GM12891 (cell line): ENCODE measurements at places on chromosomes 2 and 18.

DNA sequence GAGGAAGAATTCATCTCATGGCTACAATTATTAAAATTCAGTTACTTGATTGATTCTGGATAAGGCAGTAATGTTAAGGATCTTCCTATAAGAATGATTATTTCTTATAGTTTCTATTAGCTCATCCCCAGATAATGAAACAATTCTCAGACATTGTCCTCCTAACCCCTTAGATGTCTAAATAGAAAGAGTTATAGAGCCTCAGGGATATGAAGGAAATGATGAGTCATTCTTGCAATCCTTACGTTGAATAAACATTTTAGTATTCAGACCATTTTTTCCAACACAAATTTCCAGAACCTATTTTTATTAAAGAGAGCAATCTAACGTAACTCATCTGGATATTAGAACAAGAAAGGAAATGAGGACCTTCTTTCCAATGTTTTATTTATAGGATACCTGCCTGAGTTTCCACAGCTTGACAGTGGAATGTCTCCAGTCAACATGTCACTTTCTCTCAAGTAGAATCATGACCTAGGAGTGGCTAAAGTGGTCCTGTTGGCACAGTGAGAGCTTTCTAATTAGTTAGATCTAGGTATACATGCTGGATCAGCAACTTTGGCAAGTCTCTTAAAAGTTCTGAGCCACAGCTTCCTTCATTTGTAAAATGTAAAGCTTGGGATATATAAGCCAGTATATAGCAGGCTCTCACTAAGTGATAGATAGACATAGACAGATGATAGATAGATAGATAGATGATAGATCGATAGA, 88.0 kb upstream of the RAB27B start:
- no peak for DNase-seq

DNA sequence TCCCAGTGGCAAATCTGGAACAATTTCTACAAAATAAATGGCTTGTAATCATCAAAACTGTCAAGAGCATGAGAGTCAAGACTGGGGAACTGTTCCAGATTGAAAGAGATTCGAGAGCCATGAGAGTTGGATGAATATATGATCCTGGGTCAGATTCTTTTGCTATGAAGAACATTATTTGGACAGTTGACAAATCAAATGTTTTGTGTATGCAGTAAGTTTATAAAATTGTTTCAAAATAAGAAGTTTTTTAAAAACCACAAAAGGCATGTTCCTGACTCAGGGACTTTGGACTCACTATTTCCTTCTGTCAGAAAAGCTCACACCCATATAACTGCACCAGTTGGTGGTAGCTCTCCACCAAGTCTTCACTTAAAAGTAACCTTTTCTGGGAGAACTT, 38.5 kb downstream of the ROCK2 start:
- no peak for DNase-seq

DNA sequence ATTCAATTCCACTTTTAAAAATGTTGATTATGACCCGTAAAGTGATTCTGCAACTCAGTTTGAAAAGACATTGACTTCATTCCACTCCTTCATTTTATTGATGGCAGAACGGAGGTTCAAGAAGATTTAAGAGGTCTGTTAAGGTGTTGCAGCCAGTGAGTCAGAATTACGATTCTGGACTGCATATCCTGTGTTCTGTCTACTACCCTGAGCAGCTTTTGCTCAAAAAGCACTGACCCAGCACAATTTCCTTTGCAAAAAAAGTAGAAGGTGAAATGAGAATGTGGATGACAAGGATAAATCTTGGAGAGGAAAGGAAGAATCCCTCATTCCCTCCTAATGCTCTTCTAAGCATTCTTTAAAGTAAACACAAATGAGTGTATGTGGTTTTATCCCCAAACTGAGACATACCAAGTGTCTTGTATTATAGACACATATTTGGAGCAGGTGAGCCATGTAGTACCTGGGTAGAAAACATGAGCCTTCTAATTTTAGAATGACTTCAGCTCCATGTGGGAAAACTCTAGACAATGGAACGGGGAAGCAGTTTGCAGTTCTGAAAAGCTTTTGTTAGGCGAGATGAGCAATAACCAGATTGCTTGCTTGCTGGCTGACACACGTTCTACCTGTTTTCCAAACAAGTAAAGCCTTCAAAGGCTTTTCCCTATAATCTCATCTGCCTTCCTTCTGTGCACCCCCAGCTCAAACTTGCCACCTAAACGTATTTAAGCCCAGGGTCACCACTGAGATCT, 44.7 kb downstream of the TGFA start:
- no peak for DNase-seq

GRCh38 chr2:160783474-160783873, 289.9 kb upstream of the RBMS1 start:
- no peak for DNase-seq

- DNase-seq = no peak
These were observed 136.4 kb upstream of the SLC1A4 start for GRCh38 chr2:64852771-64853241.

DNA sequence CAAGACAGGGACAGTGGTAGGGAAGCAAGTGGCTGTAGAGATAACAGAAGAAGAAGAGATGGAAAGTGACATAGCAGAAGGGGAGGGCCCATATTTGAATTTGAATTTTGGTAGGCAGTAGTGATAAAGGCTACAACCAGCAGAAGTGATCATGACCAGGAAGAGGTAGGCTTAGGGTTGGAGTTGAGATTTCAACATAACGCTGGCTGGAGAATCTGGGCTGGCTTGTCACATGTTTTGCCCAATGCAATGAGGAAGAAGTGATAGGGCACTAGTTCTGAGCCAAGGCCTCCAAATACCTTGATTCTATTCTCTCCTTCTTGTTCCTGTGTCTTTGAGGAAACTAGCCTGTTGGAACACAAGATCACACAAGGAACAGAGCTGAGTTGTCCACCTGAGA, 69.4 kb downstream of the SCG2 start:
- no peak for DNase-seq

DNA sequence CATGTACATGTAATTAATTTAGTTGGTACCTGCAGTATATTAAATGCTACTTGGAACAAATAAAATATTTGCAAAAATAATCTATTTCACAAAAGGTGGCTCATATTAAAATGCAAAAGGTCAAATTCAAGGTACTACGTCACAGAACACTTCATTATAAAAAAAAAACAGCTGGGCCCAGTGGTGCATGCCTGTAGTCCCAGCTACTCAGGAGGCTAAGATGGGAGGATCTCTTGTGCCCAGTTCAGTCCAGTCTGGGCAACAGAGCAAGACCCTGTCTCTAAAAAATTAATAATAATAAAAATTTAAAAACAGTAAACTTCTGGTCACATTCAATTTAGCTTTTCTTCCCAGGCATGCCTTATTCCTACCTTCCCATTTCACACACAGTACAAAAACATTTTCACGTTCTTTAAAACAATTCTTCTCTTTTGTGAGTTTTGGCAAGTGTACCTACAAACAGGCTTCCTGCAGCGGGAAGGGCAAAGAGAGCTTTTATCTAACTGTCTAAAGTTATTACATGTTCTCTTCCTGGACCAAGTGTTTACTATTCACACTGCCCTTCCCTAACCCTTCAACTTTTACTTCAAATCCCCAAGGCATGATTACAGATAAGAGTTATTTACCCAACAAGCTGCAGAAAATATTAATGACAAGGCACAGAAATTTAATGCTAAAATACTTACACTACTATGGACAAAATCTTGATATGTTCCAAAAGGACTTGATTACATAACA, 10.7 kb downstream of the BAZ2B start:
- no peak for DNase-seq

DNA sequence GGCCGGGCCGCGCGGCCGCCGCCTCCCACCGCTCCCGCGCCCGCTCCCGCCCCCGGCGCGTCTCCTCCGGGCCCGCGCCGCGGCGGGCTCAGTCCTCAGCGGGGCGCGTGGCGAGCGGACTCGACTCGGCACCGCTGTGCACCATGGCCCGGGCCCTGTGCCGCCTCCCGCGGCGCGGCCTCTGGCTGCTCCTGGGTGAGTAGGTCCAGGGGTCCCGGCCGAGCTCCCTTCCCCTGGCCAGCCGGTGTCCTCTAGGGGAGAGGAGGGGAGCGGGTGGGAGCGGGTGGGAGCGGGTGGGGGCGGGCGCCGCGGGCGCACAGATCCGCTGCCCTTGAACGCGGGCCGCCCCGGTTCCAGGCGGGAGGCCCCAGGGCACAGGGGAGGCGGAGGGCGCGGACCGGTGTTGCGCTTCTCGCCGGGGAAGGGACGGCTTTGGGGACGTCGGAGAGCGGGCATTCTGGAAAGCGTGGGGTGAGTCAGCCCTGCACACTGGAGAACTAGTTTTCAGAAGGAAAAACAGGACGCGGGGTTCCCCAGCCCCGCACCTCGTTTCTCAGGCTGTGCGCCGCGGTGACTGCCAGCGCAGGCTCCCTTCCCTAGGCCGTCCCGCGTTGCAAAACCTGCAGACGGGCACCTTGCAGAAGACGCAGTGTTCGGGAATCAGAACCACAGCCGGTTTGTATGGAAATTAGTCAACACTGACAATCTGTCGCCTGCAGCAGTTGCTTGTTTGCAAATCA, at the start of gene RAMP1:
TSS of gene RAMP1 (plus strand) at position 91 of the 740 bp plus-strand sequence. CDS start at position 144, 53 bp downstream.
- no peak for DNase-seq

- no peak for DNase-seq
These were observed 48.9 kb downstream of the ASXL2 start for GRCh38 chr2:25829377-25829704.

DNA sequence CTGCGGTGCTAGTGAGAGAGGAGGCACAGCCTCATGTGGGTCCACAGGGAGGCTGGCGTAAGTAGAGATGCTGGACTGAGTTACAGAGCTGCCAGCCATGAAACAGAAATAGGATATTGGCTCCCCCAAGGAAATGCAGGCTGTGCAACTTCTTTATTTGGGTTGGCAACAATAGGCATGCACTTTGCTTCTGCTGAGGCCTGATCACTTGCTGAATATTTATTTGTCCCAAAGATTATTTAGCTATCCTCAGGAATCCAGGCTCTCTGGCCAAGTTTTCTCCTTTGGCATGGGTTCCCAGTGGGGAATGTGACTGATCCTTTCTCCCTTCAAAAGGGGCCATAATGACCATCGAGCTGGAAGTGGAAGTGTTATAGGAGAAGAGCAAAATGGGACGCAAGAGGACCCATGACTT, 60.0 kb downstream of the MAPK4 start:
- DNase-seq = no peak

DNA sequence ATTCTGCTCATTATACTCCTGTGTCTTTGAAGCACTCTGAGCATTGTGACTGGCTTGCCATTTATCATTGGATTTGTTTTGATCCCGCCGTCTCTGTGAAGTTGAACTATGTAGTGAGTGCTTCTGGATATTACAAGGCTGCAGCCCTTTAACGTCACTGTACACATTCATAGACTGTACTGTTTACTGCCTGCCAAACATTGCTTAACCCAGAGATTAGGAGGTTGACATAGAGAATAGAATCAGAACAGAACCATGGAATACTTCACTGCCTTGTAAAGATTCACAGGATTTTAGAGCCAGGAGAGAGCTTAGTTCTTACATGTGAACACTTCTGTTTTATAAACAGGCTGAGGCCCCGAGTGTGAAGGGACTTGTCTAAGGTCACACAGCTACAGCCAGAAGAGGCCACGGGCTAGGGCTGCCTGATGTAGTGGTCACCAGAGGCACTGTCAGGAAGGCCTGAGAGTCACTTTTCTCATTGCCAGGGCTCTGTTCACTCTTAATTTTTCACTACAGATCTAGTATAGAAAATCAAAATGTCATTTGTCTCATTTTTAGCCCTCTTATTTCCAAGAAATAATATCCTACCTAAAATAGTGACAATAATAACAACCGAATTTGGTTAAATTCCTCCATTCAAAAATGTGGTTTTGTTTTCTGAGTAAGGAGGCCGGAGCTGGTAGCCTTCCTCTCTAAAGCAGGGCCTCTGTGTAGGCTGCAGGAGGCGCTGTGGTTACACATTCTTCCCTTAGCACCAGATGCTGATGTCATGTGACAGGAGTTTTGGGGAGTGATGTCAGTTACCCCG, 87.9 kb downstream of the UGGT1 start:
- no peak for DNase-seq

DNA sequence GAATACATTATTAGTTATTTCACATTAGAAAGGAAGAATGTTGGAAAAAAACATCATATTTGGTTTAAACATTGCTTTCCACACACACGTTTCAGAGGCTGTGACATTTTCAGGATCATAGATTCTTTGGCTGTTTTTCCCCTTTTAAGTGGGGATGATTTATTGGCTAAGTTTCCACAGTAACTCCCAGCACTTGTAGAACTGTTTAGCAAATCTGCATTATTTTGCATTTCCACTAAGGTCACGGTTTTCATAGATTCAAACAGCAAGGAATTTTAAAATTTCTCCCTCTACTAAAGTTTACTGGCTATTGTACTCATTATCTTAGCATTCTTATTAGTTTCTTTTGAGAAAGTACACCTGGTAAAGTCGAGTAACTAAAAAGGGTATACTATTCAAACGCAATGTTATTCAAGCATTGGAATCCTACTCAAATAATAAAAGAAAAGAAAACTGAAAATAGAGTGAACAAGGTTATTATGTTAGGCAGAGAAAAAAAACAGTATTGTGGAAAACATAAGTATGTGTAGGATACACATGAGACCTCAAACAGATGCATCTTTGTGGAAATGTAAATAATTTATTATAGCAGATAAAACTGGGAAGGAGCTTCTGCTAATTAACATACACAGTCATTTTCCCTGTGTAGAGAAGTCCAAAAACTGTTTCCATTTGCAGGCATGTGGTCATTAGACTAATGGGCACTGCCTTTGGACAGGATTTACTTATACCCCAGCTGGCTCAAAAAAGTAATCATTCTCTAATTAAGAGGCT, 633.8 kb downstream of the NRXN1 start:
- DNase-seq = no peak

GRCh38 chr2:119137502-119137901, 21.0 kb downstream of the C1QL2 start:
- DNase-seq = no peak

- no peak for DNase-seq
These were observed 854.5 kb upstream of the CRIM1 start for GRCh38 chr2:35501076-35501475.

DNA sequence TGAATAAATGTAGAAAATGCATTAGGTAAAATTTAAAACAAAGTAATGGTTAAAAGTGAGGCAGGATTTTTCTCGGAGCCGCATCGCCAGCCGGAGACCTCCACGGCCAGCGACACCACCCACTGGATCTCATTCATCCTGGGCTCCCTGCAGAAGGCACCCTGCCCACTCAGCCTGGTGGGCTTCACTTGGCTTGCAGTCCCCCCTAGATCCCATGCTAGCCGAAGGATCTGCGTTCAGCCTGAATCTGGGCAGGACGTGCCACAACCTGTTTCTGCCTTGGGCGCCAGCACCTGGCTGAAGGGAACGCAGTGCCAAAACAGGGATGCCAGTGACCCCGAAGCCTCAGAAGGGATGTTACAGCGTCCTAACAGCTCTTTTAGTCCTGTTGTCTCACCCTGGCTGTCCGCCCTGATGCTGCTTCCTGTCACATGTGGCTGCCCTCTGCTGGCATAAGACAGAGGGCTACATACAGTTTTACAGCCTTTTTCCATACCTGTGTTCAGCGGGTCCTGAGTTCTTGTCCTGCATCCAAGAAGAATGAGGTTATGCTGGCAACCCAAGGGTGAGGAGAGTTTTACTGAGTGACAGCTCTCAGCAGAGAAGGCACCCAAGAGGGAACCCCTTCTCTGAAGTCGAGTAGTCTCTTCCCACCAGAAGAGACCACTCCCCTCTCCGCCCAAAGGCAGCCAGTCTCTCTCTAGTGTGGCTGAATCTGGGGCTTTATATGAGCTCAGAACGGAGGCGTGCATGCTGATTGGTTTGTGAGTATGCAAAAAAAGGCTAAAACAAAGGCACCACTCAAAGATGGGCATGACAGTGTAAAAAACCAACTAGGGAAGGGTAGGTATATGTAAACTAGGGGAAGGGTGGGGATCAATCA, 173.1 kb upstream of the GYPC start:
- no peak for DNase-seq
